NCI-H187 (cell line): ENCODE measurements at places on chromosomes 2 and 18.

GRCh38 chr2:172806493-172806892 is 70.8 kb downstream of the RAPGEF4 start:
- DNase-seq = no peak

DNA sequence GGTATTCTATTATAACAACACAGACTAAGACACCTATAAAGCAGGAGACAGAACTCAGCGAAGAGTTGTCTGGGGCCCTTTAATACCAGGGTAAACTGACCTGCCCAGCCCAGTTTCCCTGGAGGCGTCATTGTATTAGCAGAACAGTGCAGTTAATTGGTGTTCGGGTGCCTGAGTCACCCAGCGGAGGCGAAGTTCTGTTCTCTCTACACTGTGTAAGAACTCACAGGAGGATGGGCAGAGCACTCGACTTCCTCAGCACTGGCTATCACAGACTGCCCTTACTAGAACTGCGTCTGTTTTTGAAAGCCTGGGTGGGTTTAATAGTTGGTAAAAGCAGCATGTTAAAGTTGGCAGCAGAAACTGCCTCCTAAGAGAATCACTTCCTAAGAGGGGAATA is 106.5 kb upstream of the ATP8B1 start:
- no peak for DNase-seq

GRCh38 chr2:216498070-216498378 is 620 bp upstream of the RPL37A start:
- no peak for DNase-seq

GRCh38 chr2:160574468-160575140 is 81.0 kb upstream of the RBMS1 start:
- DNase-seq = no peak

- DNase-seq = no peak
Measured at GRCh38 chr2:168713325-168713724, 89.1 kb upstream of the NOSTRIN start.

DNA sequence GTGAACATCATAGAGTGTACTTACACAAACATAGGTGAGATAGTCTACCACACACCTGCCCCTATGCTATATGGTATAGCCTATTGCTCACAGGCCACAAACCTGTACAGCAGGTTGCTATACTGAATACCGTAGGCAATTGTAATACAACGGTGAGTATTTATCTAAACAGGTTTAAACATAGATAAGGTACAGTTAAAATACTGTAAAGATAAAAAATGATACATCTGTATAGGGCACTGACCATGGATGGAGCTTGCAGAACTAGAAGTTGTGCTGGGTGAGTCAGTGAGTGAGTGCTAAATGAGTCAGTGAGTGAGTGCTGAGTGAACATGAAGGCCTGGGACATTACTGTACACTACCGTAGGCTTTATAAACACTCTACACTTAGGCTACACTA is 267.0 kb upstream of the HS6ST1 start:
- no peak for DNase-seq

DNA sequence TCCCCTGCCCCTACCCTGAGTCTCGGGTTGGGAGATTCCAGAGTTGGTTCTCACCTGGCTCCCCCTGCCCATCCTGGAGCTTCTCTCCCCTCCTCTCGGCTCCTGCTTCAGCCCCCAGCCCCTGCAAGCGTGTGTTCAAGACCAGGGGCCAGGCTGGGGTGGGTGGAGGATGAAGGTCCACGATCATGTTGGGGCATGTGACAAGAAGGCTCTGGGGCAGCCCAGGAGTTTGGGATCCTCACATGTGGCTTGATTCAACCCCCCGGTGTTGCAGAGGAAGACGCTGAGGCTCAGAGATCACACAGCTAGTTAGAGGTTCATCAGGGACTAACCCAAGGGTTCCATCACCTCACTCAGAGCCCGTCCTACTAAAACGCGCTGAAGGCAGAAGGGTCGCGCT is 14.2 kb upstream of the TUBB6 start:
- no peak for DNase-seq

- DNase-seq = no peak
Measured at GRCh38 chr18:75076286-75076685, 132.7 kb downstream of the PTGR3 start.

DNA sequence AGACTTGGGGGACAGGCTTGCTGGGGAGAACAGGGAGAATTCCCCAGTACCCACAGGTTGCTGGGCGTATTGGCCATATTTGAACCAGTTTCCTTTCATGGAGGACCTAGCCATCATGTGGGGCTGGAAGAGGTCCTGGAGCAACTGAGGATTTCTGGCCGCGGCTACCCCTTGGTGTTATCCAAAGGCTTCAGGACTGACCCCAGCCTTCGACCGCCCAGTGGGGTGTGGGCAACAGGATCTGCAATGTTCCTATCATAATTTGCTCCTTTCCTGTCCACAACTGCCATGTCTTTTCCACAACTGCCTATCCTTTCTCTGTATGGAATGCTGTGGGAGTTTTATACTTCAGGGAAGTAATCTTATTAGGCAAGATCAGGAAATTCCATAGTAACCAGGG is 1053.6 kb upstream of the SLC39A10 start:
- DNase-seq = no peak

GRCh38 chr2:191230174-191230573 is 15.0 kb upstream of the MYO1B start:
- DNase-seq = no peak

GRCh38 chr2:136858656-136859055 is 93.3 kb downstream of the THSD7B start:
- DNase-seq = no peak

DNA sequence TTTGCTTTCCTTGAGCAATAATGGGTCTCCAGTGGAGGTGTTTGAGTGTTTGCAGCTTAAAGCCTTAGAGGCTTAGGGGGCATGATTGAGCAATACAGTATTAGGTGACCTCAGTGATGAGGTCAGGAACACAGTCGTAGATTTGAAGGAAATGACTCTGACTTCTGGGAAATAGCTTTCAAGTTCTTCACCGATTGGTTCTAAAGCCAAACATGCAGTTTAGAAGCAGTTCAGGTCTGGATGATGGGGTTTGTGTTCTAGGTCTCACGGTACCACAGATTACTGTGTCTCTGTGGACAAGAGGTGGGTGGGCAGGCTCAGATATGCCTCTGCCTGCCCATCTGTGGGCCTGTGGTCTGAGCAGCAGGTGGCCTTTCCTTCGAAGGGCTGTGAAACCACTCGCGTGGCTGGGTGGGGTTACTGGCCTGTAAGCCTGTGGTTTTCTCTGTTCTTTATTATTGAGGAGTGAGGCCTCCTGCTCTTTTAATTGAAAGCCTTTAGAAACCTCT is 7.8 kb downstream of the MTHFD2 start:
- no peak for DNase-seq

GRCh38 chr2:163736433-163737189 is 803 bp upstream of the FIGN start:
- DNase-seq = no peak
